ENCODE measurements at places on chromosomes 1 and 21.

DNA sequence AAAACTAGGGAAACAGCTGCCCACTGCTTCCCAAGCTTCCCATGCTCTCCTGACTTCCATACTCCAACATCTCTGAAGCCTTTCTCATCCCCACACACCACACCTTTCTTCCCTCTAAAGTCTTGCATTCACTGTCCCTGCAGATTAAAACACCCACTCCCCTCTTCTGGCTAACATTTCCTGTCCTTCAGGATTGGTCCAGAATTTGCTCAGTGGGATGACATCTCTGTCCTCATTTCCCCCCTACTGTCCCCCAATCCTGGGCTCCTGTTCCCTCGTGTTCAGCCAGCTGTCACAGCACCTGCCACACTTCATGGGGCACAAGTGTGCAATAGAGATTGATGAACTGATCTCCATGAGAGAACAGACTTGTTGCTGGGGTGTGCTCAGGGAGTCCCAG is 82.7 kb downstream of the KCND3 start:
- DNase-seq, result no peak

GRCh38 chr21:32056791-32057190 is 184.0 kb downstream of the HUNK start:
- no peak for DNase-seq

- DNase-seq, result no peak
Measured at GRCh38 chr1:234934611-234935033, 194.0 kb downstream of the TOMM20 start.

GRCh38 chr1:25581764-25582163 is 34.8 kb upstream of the MAN1C1 start:
- DNase-seq, result no peak

GRCh38 chr1:196178083-196178635 is 430.1 kb downstream of the KCNT2 start:
- no peak for DNase-seq

GRCh38 chr1:23581219-23581618 is 21.9 kb upstream of the ID3 start:
- DNase-seq, result no peak

DNA sequence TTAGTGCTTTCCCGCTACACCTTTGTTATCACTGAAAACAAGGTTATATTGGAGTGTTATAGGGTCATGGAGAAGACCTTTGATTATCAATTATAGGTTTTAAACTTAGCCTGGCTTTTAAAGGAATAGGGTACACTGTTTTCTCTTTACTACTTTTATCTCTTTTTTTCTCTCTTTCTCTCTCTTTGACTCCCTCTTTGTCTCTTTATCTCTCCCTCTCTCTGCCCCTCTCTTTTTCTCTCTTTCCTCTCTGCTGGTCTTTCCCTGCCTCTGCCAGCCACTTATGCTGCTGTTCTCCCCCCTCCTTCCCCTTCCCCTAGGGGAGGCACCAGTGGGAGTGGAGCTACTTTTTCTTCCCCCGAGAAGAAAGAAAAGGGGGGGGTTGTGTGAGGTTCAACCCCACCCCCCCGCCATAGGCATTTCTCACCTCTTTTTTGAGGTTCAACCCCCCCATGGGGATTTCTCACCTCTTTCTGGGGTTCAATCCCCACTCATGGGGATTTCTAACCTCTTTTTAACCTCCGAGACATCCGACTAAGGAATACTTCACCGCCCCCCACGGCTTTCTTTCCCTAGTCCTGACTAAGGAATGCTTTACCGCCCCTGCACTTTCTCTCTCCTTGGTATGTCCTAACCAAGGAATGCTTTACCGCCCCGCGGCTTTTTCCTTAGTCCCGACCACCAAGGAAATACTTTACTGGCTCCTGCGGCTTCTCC is 17.2 kb upstream of the ZBTB8B start:
- no peak for DNase-seq

- DNase-seq, result no peak
Measured at GRCh38 chr1:160646711-160647328, at the start of gene SLAMF1. Gene SLAMF1, minus strand, starts transcription at chr1:160647044. Its CDS starts 99 bp downstream, at chr1:160646945.

GRCh38 chr1:86375688-86376087 is 20.4 kb downstream of the ODF2L start:
- no peak for DNase-seq

GRCh38 chr1:65175171-65176055 is 27.4 kb downstream of the AK4 start:
- no peak for DNase-seq

GRCh38 chr1:217617126-217617525 is 13.8 kb downstream of the GPATCH2 start:
- no peak for DNase-seq

- no peak for DNase-seq
Measured at GRCh38 chr1:12469493-12469892, 148.5 kb downstream of the DHRS3 start.

DNA sequence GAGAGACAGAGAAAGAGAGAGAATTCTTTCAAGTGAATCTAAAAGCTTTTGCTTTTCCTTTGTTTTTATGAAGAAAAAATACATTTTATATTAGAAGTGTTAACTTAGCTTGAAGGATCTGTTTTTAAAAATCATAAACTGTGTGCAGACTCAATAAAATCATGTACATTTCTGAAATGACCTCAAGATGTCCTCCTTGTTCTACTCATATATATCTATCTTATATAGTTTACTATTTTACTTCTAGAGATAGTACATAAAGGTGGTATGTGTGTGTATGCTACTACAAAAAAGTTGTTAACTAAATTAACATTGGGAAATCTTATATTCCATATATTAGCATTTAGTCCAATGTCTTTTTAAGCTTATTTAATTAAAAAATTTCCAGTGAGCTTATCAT is 117.6 kb downstream of the PTPRC start:
- no peak for DNase-seq

GRCh38 chr1:21577324-21577723 is 68.1 kb downstream of the ALPL start:
- DNase-seq, result no peak

- no peak for DNase-seq
Measured at GRCh38 chr1:245888809-245889208, 618.3 kb downstream of the SMYD3 start.

DNA sequence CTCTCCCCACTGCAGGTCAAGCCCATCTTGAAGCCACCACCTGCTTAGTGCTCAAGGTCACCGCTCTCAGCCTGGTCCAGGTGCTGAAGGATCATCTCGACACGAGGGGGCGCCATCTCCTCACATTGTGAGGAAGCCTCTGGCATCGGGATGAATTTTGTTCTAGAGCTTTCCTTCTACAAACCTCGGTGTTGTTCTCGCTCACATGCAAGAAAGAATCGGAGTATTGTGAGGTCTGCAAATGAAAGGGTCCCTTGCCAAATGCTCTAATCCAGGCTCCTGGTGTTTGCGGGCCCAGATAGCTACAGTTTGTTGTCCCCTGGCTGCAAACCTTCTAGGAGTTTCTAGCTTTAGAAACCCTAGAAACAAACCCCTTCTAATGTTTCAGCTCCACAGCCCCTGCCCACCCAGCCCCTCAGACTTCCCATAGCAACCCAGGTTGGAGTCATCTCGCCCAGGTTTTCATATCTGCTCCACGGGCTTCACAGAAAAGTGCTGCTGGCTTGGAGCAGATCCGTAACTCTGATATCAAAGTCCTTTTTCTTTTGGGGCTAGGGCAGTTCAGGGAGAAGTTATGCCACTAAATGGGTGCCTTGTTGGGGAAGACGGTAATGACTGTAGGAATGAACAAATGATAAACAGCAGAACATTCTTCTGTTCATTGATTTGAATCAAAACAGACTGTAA is 8.6 kb upstream of the ATP5PO start:
- peak; percentile 36 for DNase-seq

DNA sequence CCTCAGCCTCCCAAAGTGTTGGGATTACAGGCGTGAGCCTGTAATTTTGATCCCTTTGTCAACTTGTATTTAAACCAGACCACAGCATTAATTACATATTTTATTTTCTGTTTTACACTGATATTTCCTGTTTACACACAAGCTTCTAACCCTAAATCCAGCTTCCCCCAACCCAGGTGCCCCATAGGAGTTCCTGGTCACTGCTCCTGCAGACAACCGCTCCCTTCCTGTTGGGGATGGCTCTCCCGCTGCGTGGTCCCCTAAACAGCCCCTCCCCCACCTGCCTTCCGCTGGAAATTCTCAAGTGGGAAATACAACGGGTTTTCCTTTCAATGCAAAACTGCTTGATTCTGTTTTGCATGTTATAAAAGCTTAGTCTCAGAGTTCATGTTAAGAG is 3.7 kb downstream of the CSTB start:
- DNase-seq, result no peak

GRCh38 chr1:37127254-37127748 is 93.0 kb upstream of the GRIK3 start:
- DNase-seq, result no peak

DNA sequence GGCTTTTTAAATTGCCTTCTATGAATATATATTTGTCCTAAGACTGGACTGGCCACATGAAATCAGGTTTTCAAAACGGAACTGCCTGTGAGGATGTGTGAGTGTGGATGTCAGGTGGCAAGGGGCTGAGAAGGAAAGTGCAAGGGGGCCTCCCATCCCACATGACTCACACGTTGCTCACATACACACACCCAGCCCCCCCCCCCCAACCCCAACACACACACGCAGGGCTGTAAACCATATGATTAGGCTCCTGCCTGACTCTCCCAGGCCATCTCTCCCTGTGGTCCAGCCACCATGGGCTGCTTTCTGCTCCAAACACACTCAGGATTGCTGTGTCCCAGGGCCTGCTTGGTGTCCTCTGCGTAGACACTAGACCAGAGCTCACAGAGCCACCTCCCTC is 22.4 kb downstream of the DEGS1 start:
- no peak for DNase-seq

DNA sequence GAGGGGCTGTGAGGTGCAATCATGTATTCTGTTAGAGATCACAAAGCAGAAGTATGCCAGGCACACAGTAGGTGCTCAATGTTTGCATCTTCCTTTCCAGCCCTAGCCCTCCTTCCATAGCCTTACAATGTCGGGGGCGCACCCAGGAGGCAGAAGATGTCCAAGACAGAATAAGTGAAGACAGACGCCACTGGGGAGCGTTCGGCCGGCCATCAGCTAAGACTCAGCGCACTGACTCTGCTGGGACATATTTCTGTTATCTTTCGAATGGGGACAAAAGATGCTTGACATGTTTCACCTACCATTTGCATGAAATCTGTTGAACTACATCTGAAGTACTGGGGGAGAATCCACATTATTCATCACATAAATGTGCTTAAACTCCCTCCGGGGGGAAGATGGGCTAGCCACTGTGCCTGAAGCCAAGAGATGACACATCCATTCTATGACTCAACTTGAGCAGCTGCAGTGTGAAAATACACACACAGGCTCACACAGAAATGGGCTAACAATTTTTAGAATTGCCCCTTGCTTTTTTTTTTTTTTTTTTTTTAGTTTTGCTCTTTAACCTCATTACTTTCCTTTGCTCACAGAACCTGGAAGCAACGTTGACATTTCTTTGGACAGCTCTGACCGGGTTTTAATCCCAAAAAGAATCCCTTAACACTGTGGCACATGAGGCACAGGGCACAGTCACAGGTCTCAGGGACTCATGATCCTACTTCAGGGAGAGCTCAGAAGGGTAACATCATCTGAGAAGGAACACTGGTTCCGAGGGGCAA is 7.9 kb downstream of the TIAM1 start:
- no peak for DNase-seq

DNA sequence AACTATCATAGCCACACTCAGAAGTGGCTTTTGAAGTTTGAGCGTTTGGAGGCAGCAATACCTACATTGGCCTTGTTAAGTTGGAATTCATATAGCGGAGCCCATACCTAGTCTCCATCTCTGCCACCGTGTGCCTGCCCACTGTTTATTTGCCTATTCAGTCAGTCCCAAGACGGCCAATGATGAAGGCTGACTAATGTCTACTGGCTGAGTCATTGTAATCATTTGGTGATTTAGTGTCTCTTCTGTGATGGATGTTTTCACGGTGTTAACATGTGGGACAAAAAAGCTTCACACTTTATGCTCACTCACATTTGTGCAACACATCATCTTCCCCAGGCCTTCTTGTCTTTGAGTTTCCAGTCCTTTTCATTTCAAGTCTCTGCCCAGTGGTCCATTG is 92.6 kb upstream of the PBX1 start:
- no peak for DNase-seq

GRCh38 chr21:44432841-44433790 is 22.2 kb upstream of the LRRC3 start:
- no peak for DNase-seq

DNA sequence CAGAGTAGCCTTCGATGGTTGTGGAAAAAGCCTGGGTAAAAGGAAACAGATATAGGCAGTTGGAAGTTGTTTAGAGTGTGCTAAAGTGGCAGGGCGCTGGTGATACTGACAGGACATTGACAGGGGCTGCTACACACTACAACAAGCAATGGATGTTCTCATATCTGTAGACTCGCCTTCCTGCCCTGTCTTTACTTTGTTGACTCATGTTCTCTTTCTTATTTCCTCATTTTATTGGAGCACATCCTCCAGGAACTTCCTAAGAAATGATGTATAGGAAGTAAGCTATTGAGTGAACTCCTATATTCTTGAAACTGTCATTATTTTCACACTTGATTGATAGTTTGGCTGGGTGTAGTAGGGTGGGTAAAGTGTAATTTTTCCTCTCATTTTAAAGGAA is 51.0 kb downstream of the C4BPA start:
- no peak for DNase-seq

DNA sequence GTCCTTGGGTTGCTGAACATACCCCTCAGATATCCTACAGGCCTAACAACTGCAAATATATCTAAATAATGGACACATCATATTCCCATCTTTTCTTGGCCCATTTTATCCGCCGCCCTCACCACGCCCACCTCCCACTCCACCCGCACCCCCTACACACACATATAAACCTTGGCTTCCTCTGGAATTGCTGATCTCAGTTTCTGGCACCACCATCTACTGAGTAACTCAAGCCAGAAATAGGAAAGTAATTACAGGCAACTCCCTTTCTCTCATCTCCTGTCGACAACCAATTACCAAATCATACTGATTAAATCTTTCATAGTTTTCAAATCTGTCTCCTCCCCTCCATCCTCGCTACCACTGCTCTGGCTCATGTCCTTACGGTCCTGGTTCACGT is 4.7 kb downstream of the RGS8 start:
- DNase-seq, result no peak

- DNase-seq, result no peak
Measured at GRCh38 chr1:151570819-151571218, 30.7 kb downstream of the TUFT1 start.

Data from LNCaP clone FGC (cell line).